M059J (cell line): ENCODE measurements at places on chromosomes 16 and 17. TPM values are rescaled to one million over a fixed set of nuclear protein-coding genes. Genes with fewer than 3 reads are reported as not detected.

Gene CFAP97D1
- total RNA-seq: not detected in 2 replicates

DNA sequence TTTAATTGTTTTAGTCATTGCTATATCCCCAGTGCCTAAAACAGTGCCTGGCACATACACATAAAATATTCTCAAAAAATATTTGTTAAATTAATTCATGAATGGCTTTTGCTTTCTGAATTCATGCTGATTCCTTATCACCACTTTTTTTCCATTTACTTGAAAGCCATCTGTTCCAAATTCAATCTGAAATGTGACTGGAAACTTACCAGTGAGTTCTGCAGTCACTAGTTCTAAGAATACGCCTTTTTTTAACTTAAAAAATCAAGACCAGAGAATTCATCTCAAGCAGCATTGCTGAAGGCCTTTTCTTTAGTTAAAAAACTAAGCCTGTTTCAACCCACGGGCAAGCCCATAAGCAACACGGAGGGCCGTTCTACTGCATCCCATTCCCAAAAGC lies 114.0 kb upstream of the ERCC4 start:
- no peak for DNase-seq

DNA sequence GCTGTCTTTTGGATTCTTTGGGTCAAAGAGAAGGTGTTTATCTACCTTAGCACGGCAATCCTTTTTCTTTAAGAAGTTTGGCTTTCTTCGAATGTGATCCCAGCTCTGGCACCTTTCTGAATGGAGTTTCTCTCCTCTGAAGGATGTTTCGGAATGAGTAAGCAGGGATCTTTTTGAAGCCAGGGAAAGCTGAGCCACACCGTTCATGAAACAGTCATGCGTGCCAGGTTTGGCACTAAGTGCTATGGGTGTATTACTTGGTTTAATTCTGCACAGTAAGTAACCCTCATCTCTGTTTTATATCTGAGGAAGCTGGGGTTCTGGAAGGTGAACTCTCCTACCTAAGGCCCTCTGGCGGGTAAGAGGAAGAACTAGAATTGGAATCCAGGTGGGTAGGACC lies 234.5 kb downstream of the NTN1 start:
- DNase-seq: no peak

GRCh38 chr16:46673320-46674013 lies 15.5 kb downstream of the VPS35 start:
- peak; percentile 61 for DNase-seq

- no peak for DNase-seq
These were observed 21.4 kb upstream of the SLC6A4 start for GRCh38 chr17:30256756-30257506.

- peak; percentile 65 for DNase-seq
These were observed 558 bp upstream of the ZFHX3 start for GRCh38 chr16:73048292-73049080.

GRCh38 chr17:45316434-45317110 lies at the start of gene MAP3K14:
TSS of gene MAP3K14 (minus strand) at chr17:45317020. CDS start at chr17:45290745, 26,275 bp downstream.
- peak; percentile 69 for DNase-seq

GRCh38 chr16:72635104-72635503 lies 412.8 kb downstream of the ZFHX3 start:
- peak; percentile 61 for DNase-seq

GRCh38 chr16:25523183-25523582 lies 168.6 kb upstream of the HS3ST4 start:
- no peak for DNase-seq

DNA sequence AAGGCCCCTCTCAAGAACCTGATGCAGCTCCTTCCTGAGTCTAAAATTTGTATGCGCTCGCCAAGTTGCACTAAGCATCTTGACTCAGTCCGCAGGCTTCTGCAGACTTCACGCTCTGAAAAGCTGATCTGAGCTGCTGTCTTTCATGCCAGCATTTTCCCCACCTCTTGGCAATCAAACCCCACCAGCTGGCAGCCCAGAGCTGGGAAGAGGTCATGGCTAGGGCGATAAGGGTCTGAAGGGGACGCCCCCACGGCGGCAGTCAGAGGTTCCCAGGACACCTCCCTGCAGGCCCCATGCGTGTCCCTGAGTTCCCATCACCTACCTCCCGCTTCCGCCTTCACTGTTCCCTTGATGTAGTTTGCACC lies 5.1 kb upstream of the UNC13D start:
- no peak for DNase-seq

GRCh38 chr16:11621920-11622651 lies 35.4 kb upstream of the LITAF start:
- DNase-seq: no peak

DNA sequence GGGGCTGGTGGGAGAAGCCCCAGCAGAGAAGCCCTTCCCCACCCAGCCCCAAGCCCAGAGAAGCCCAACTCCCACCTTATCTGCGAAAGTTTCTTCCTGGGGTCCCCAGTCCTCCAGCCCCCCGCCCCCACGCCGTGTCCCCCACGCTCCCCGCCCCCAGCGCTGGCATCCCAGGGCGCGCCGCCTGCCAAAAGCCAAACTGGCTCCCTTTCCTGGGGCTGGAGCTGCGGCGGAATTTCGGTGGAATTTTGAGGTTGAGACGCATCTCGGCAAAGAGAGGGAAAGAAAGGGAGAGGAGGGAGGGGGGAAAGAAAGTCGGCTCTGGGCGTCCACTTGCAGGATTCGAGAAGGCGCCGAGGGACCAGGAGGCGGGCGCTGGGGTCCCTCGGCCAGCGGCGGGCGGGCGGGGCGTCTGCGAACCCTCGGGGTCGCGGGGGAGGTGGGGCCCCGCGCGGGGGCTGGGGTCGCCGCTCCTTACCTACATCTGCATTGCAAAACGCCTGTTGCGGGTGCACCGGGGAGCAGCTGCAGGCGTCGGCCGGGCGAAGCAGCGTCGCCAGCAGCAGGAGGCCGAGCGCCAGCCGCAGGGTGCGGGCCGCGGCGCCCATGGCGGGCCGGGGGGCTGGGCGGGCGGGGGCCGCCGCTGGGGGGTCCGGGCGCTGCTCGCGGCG lies 571 bp downstream of the TIMP2 start:
- DNase-seq: peak; percentile 51

Gene RTN4RL1
- total RNA-seq: 0.12 and 0.67 TPM in 2 replicates

Gene KRTAP4-6
- total RNA-seq: not detected in 2 replicates

Gene FBXO39
- total RNA-seq: 0.20 TPM in 1 of 2 replicates, not detected in the other

GRCh38 chr17:33073416-33073815 lies 81.8 kb downstream of the SPACA3 start:
- DNase-seq: no peak

DNA sequence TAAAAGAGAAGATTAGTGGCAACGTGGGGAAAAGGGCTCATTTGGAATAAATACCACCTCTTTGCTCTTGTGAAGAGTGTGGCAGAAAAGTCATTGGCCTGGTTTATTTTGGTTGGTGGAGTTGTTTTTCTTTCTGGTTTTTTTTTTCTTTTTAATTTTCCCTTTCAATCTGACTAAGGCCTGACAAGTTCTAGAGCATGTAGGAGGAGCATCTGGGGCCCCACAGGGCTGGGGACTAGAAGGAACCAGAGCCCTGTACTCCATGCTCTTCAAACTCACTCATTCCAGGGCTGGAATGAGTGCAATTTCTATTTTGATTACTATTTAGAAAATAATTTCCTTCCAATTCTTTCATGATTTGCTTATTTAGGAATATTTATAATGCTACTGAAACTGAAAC lies 13.3 kb downstream of the IRX5 start:
- no peak for DNase-seq

Gene EPX
- total RNA-seq: not detected in 2 replicates

GRCh38 chr17:82217530-82218204 lies 5.0 kb upstream of the CCDC57 start:
- DNase-seq: peak; percentile 97

Gene TPSAB1
- not detected in 2 replicates for total RNA-seq

Gene TMEM204
- total RNA-seq: not detected in 2 replicates

Gene MAP2K3
- 20.7 and 23.9 TPM in 2 replicates for total RNA-seq

Gene SCGB1C2
- total RNA-seq: not detected in 2 replicates

- no peak for DNase-seq
These were observed 985.7 kb downstream of the CDH8 start for GRCh38 chr16:61050547-61050946.

Gene KRTAP1-5
- 3.2 and 5.7 TPM in 2 replicates for total RNA-seq

DNA sequence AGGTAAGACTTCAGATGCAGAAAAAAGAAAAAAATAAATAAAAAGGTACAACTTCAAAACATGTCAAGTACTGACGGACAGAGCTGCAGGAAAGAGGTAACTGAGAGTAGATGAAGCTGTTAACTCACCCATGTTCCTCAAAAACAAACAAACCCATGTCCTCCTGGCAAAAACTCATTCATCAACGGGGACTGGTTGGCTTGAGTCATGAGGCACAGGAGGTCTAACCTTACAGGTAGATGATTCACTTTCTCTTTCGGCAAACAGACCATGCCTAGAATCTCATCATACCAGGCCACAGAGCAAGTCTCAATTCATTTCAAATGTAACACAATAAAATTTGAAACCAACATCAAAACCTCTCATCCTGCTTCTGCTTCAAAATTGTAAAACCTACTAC lies 12.3 kb upstream of the FASN start:
- peak; percentile 53 for DNase-seq

- peak; percentile 49 for DNase-seq
These were observed 119.6 kb downstream of the CDH11 start for GRCh38 chr16:65002265-65002664.

- no peak for DNase-seq
These were observed 97.0 kb upstream of the FA2H start for GRCh38 chr16:74871608-74872007.

GRCh38 chr16:66250686-66251431 lies 115.6 kb upstream of the CDH5 start:
- DNase-seq: peak; percentile 48

DNA sequence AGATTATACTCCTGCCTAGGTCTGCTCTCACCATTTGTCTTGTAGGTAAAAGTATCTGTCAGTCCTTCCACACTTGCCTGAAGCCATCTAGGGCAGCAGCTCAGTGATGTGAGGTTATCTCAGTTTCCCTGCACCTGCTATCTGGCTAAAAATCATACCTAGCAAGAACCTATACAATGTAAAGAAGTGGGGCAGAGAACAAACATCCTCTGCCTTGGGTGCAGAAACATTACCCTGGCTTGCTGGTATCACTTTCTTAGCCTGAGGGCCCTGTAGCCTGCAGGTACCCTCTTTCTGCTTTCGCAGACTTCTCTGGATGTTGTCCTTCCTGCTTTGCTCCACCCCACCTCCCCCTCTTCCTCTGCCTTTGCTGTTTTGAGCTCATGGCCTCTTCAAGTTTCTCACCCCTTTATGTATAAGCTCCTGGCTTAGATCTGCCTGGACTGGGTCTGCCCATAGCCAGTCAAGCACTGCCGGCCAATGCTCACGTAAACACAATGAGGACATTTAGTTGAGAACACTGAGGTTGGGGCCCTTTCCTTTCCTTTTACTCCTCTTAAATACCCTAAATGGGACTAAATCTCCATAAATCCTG lies 8.7 kb upstream of the SDK2 start:
- no peak for DNase-seq

Gene ACE
- 1.3 and 2.1 TPM in 2 replicates for total RNA-seq

Gene KRT12
- total RNA-seq: not detected in 2 replicates

Gene PLCD3
- total RNA-seq: 31.2 and 36.3 TPM in 2 replicates

DNA sequence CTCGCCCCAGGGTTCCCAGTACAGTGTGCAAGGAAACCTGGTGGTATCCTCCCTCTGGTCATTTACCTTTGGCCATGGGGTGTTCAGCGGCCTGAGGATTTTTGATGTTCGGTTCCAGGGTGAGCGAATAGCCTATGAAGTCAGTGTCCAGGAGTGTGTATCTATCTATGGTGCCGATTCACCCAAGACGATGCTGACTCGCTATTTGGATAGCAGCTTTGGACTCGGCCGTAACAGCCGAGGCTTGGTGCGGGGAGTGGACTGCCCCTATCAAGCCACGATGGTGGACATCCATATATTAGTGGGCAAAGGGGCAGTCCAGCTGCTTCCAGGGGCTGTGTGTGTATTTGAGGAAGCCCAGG lies 1.2 kb downstream of the AOC2 start:
- DNase-seq: no peak

GRCh38 chr16:20878682-20879147 lies 21.4 kb downstream of the DCUN1D3 start:
- DNase-seq: no peak

Gene SLC9A5
- 0.62 and 1.3 TPM in 2 replicates for total RNA-seq
